ENCODE measurements at places on chromosomes 13 and 19.
A peak's percentile ranks its signal among the peaks of the same experiment; 100 is the strongest.

GRCh38 chr13:107138486-107138885 lies 570.5 kb upstream of the ARGLU1 start:
- no peak for DNase-seq

GRCh38 chr19:31913103-31913661 lies 432.2 kb upstream of the ZNF507 start:
- DNase-seq = no peak

DNA sequence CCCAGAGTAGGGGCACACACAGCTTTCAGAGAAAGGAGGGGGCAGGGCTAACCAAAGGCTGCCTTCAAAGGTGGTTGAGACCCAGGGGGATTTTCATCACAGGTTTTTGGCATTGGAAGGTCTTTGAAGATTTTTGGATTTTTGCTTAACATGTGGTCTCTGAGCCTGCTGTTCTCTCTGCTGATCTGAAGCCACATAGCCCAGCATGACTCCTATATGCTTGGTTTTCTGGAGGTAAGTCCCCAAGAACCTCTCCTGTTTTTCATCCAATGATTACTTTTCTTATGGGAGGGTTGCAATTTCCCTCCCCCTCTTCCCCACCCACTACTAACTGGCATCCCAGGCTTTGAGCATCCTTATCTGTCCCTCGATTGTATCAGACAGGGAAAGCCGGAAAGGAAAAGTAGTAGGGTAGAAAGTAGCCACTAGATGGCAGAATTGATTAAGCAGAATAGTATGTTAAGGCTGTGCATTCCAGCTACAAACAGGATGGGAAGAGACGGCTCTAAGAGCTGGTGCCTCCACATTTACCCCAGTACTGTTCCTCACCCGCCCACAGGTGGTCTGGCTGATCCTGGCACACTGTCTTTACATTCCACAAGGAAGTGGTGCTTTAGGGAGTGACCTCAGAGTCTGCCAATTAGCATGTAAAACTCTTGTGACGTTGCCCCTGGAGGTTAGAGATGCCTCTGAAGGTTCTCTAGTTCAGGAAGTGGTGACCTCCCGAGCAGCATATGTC lies 218.9 kb upstream of the EDNRB start:
- peak; percentile 14 for DNase-seq

GRCh38 chr13:95235974-95236373 lies 65.3 kb downstream of the ABCC4 start:
- no peak for DNase-seq

- DNase-seq = no peak
These were observed 328.1 kb downstream of the MYO16 start for GRCh38 chr13:108957369-108958012.

DNA sequence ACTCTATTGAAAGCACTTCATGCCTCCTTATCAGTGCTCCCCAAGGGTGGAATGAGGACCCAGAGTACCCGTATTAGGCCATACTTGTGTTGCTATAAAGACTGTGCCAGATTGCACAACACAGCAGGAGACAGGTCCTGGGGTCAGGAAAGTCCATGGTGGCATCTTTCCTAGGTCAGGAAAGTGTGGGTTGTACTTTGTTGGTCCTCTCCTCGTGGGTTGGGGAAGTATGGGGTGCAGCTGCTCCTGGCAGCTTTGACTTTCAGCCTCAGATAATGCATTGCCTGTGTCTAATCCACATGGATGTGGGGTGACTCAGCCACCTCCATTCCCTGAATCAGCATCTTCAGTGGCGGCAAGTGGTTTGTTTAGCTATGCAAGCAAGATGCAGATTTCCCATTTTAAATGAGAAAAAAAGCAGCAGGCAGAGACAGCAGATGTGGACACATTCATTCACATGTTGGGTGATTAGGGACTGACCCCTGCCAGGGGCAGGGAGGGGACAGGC lies 8.4 kb upstream of the CYP2B6 start:
- no peak for DNase-seq

DNA sequence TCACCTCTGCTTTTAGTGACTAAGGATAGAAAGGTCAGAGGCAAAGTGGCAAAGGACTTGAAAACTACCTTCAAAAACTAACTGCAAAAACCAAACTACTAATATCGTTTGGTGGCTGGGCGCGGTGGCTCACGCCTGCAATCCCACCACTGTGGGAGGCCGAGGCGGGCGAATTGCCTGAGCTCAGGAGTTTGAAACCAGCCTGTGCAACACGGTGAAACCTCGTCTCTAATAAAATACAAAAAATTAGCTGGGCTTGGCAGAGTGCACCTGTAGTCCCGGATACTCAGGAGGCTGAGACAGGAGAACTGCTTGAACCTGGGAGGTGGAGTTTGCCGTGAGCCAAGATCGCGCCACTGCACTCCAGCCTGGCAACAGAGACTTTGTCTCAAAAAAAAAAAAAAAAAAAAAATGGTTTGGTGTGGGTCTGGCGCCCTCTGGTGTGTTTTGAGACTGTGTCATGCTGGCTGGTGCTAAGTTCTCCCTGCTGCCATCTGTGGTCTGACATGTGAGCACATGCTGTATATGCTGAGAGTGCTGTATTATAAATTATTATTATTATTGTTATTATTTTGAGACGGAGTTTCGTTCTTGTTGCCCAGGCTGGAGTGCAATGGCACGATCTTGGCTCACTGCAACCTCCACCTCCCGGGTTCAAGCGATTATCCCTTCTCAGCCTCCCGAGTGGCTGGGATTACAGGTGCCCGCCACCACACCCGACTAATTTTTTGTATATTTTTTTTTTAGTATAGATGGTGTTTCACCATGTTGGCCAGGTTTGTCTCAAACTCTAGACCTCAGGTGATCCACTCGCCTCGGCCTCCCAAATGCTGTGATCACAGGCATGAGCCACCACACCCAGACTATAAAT lies 36.0 kb upstream of the RNF17 start:
- peak; percentile 60 for DNase-seq

GRCh38 chr13:73293913-73294523 lies 235.2 kb downstream of the KLF5 start:
- no peak for DNase-seq

- DNase-seq = no peak
These were observed 71.8 kb upstream of the STK24 start for GRCh38 chr13:98648686-98649085.

GRCh38 chr19:3392480-3392879 lies 26.1 kb downstream of the NFIC start:
- DNase-seq = no peak

- DNase-seq = peak; percentile 37
These were observed 185.4 kb downstream of the KDM4B start for GRCh38 chr19:5154129-5154798.

- DNase-seq = no peak
These were observed 12.6 kb upstream of the ZNF681 start for GRCh38 chr19:23771316-23771715.

GRCh38 chr13:94609196-94609595 lies 7.5 kb downstream of the GPR180 start:
- DNase-seq = no peak

- DNase-seq = no peak
These were observed at the start of gene HTR2A for GRCh38 chr13:46896341-46897137. Gene HTR2A, minus strand, starts transcription at chr13:46897053. Its CDS starts 1,147 bp downstream, at chr13:46895906.

GRCh38 chr19:5251096-5252065 lies 89.2 kb downstream of the PTPRS start:
- DNase-seq = no peak

- DNase-seq = no peak
These were observed 51.7 kb upstream of the KLF2 start for GRCh38 chr19:16272945-16273344.

GRCh38 chr13:46389457-46390451 lies 2.7 kb upstream of the RUBCNL start:
- DNase-seq = no peak

- DNase-seq = no peak
These were observed 880 bp downstream of the SWSAP1 start for GRCh38 chr19:11375143-11375948.

- no peak for DNase-seq
These were observed 5.1 kb downstream of the MYADM start for GRCh38 chr19:53872762-53873161.

GRCh38 chr13:93226623-93227279 lies at the start of gene GPC6:
Gene GPC6, plus strand, starts transcription at chr13:93226807.
- DNase-seq = peak; percentile 26

DNA sequence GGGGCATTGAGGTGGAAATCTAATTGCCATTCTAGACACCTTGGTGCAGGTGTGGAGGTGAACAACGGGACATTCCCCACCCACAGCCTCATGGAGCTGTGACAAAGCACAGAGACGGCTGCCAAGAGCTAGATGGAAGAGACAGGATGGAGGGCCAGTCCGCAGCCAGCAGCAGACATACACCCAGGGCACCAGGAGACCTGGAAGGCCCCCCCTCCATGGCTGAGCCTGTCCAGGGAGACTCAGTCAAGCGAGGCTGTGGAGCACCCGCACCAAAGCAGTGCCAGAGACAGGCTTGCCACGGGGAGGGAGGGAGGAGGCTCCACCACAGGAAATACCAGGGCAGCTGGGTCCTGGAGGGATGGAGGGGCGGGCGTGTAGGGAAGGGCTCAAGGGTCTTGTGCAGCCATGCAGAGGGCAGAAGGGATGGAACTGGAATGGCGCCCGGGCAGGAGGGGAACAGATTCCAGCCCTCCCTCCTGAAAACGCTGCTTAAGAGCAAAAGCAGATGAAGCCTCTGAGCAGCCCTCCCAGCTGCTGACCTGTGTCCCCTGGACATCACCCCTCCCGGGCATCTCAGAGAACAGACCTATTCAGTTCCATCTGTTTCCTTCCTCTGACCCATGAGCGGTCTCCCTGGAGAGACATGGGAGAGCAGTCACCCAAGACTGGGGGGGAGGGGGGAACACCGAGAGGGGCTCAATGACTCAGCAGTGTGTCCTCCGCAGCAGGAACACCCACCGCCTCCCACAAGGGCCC lies 14.4 kb downstream of the EPS15L1 start:
- no peak for DNase-seq

GRCh38 chr19:39158646-39159260 lies 33.2 kb downstream of the PAK4 start:
- no peak for DNase-seq

- no peak for DNase-seq
These were observed 232.1 kb downstream of the TDRD3 start for GRCh38 chr13:60629158-60629557.

- DNase-seq = no peak
These were observed 4.8 kb downstream of the PDX1 start for GRCh38 chr13:27924529-27925141.

DNA sequence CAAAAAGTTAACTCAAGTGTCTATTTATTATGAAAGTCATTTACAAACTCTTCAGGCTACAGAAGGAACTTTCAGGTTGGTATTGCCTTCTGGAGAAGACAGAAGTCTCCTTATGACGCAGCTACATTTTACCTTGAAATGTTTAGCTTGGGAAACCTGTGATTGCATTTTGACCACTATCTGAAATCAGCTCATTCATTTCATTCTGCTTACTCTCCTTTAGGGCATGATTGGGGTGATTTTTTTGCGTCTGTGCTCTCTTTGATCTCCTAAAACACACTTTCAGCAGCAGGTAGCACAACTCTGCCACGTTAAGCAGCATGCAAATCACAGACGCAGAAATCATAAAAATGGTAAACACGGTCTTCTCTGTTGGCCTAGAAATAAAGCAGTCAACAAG lies 9.6 kb downstream of the GJB6 start:
- DNase-seq = no peak

Data from D721Med (cell line).